ENCODE measurements at places on chromosomes 5 and 9.

DNA sequence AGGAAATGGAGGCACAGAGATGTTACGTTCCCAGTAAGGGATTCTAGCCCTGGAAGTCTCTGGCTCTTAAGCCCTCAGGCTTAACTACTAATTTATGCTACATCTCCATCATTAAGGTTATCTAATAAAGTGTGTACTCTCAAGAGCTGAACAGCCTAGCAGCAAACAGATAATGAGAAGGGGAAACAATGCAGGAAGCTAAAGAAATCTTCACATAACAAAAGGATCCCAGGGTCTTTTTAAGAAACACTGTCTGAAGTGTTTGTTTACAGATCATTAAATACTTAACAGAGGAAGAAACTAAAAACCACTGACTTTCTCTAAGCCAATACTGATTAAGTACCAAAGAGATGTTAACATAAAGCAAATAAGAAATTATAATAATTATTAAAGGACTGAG lies 129.0 kb downstream of the PAPPA start:
- DNase-seq: no peak

DNA sequence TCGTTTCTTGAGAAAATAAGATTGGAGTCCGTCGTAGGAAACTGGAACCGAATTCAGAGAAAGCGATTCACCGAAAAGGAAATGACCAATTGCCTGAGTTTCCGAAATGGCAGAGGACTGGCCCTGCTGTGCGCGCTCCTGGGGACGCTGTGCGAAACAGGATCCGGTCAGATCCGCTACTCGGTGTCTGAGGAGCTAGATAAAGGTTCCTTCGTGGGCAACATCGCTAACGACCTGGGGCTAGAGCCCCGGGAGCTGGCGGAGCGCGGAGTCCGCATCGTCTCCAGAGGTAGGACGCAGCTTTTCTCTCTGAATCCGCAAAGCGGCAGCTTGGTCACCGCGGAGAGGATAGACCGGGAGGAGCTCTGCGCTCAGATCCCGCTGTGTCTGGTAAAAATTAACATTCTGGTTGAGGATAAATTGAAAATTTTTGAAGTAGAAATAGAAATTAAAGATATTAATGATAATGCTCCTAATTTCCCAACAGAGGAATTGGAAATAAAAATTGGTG lies 379 bp downstream of the PCDHGA3 start:
- no peak for DNase-seq

GRCh38 chr5:60277941-60278340 lies 384.4 kb upstream of the PDE4D start:
- no peak for DNase-seq

DNA sequence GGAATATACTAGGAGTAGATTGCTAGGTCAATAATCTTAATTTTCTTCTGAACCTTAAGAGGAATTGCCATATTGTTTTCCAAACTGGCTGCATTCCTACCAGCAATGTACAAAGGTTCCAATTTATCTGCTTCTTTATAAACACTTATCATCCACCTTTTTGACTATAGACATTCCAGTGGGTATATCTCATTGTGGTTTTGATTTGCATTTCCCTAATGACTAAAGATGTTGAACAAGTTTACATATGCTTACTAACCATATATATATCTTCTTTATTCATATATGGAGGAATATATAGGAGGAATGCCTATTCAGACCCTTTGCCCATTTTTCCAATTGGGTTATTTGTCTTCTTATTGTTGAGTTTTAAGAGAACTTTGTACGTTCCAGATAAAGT lies 7.6 kb downstream of the DNAJC18 start:
- DNase-seq: no peak

DNA sequence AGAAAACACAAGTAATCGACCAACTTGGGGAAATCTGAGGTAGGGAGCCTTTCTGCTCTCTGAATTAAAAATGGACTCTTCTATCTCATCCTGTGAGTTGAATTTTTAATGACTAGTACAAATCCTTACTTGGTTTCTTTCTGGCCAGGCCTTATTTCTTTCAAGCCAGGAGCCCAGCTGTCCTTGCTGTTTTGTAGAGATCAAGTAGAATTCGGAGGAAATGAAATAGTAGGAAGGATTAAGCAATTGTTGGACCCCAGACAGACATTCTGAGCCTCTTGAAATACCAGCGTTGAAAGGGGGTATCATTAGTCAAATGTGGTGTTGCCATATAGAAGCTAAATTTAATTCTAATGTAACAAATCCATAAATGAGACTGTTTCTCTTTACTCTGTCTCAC lies 53.7 kb upstream of the SMIM15 start:
- no peak for DNase-seq

- DNase-seq: no peak
Observed at GRCh38 chr5:6710070-6710469, 3.2 kb upstream of the TENT4A start.

GRCh38 chr9:96174371-96174770 lies 127.6 kb downstream of the HSD17B3 start:
- no peak for DNase-seq

DNA sequence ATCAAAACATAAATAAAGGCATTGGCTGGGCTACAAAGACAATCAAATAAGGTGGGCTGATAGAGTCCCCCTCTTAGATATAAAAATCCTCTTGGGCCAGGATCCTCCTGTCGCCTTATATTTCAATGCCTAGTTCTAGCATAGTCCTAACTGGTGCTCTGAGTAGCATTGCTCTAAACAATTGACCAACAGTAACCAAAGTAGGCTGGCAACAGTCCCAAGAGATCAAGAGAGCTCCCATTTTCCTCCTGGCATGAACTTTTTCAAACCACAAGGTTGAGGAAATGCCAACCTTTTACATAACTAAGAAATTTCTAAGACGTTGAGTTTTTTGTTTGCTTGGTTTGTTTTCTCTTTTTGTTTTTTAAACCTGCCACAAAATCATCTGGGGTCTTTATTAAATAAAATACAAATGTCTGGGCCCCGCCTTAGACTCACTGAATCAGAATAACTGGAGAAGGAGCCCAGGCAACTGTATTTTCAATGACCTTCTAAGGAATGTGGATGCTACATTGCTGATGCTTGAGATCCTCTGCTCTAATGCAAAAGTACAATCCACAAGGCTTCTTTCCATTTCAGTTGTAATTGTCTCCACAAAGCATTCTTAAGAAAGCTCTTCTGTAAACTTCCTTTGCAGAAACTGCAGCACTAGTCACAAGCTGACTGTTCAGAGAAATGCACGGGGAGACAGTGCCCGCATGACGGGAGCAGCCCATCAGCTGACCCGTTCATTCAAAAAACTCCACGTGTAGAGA lies 2.9 kb downstream of the SLC45A2 start:
- DNase-seq: no peak

- no peak for DNase-seq
Observed at GRCh38 chr5:8701251-8701650, 832.3 kb downstream of the MTRR start.

DNA sequence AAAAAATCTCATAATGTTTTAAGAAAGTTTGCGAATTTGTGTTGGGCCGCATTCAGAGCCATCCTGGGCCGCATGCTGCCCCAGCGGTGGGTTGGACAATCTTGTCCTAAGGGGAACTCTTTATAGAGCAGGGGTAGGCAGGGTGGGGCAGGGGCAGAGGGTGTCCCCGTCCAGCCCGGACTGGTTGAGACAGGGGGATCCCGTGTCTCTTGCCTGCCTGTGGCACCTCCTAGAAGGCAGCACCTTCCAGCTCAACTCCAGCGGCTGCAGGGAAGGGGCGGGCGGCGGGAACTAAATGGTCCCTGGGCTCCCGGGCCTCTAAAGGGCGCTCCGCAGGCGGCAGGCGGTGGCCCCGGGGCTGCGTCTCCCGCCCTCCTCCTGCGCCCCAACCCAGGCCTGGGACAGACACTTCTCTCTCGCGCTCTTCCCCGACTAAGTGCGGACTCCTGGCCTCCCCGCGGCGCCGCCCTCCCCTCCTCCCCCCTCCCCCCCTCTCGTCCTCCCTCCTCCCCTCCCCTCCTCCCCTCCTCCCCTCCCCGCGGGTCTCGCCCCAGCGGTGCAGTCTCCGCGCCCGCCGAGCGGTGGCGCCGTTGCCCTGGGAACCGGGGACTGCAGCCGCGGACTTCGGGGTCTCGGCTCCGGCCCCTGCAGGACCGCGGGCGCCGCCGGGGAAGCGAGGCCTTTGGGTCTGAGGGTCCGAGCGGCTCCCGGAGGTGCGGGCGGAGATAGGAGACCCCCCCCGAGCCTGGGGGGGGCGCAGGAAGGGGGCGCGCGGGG lies 132.6 kb downstream of the MRPL36 start:
- no peak for DNase-seq

GRCh38 chr9:109699019-109699418 lies 81.0 kb upstream of the PALM2AKAP2 start:
- DNase-seq: no peak

- peak; percentile 80 for DNase-seq
Observed at GRCh38 chr5:170523142-170523551, 19.3 kb downstream of the KCNIP1 start.

GRCh38 chr9:16023446-16023845 lies 470.6 kb downstream of the CCDC171 start:
- no peak for DNase-seq

GRCh38 chr5:71836084-71836483 lies 117.0 kb downstream of the CARTPT start:
- no peak for DNase-seq

- DNase-seq: no peak
Observed at GRCh38 chr5:7781899-7782298, 69.0 kb downstream of the CFAP90 start.

GRCh38 chr9:95261890-95262289 lies 55.6 kb downstream of the FANCC start:
- DNase-seq: no peak

DNA sequence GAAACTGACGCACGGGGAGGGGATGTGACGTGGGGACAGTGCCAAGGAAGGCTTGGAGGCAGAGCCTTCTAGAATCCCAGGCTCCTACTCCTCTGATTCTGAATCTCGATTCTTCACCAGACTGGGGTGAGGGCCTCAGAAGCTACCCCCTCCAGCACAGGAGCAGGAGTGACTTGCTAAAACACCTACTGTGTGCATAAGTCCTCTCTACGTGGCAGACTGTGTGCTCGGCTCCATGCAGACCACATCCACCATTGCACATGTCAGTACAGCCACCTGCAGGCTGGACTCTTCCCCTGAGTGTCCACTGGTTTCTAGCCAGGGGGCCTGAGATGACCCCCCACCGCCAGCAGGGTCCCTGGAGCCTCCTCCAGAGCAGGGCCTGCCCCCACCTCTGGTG lies 71.2 kb upstream of the SARDH start:
- DNase-seq: no peak

GRCh38 chr5:143685246-143685815 lies 126.6 kb upstream of the HMHB1 start:
- no peak for DNase-seq

DNA sequence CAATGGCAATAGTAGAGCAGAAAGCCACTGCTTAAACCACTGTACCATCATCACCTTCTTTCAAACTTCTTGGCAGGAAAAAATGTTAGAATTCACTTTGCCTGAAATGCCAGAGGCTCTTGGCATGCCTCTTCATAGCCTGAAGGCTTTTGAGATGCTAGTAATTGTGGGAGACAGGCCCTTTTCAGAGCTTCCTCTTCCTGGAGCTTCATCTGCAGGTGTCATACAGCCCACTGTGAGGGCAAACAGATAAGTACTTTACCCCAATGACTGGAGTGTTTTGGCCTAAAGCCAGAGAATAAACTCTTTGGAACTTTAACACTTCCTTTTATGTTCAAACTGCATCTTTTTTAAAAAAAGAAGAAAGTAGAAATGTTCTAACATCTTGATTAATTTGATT lies 81.3 kb upstream of the TMEM171 start:
- DNase-seq: no peak

DNA sequence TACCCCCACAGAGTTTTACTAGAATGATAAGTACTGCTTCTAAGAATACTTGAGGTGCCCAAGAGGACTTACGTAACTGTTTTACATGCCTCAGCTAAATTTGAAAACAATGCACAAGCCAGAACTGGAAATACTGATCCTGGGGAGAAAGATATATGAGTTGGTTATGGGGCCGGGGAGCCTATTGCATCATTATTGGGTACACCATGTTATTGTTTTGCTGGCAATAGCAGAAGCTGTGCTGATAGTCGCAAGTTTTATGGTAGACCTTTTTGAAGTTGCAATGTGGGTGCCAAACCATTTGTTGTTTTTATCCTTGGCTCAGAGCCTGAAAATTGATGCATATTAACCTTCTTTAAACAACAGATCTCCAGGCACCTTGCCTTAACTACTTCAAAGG lies 108.4 kb upstream of the DHFR start:
- no peak for DNase-seq

- no peak for DNase-seq
Observed at GRCh38 chr9:28059192-28059591, 485.9 kb upstream of the C9orf72 start.

DNA sequence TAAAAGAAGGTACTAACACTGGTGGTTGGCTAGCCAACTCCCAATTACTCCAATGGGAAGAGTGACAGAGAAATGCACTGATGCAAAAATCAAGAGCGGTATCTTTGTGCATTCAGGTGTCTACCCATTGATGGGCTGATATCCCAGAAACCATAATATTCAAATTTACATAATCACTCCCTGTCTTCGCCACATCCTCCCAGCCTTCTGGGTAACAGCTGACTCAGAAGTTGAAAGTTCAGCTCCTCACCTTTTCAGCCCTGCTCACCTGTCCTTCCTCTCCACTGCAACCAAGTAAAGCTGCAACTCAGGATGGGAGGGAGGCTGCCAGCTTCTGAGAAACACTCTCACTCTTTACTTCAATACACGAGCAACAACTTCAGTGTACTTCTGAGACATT lies 6.9 kb downstream of the SUSD1 start:
- no peak for DNase-seq

DNA sequence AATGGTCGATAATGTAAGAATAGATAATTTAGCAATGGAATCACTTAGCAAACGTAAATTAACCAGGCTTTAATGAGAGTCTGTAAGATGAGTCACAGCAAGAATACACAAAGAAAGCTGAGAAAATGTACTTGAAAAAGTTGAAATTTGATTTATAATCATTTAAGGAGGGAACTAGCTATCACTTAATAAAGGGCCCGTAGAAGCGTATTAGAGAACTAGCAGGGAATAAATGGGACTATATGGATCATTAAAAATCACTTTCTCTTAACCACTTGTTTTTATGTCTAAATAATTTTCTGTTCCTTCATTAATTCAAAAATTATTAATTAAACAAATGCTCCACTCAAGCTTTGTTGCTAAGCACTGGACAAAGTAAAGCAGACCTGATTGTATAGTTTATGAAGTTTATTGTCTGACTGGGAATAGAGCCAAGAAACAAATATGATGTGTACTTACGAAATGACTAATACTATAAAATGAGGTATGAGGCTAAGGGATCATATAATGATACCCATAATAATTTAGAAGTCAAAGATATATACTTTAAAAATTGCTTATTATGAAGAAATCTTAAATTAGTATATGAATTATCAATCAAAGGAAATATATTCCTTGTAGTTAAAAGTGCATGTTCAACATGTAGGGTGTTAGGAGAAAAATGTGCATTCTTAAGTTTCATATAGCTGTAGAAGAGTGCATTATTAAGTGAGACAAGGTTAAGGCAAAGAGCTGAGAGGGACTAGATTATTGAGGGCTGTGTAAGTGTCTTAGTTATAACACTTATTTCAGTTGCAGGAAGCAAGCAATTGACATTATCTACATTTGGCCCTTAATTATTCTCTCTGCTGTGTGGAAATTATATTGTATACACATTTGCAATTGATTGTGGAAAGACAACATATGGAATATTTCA lies 196.8 kb downstream of the PRDM9 start:
- DNase-seq: no peak

GRCh38 chr5:163502521-163502920 lies 2.9 kb upstream of the MAT2B start:
- DNase-seq: no peak

GRCh38 chr5:74685979-74686631 lies 1.1 kb downstream of the HEXB start:
- DNase-seq: peak; percentile 34
